ENCODE measurements at places on chromosomes 5 and 9.

DNA sequence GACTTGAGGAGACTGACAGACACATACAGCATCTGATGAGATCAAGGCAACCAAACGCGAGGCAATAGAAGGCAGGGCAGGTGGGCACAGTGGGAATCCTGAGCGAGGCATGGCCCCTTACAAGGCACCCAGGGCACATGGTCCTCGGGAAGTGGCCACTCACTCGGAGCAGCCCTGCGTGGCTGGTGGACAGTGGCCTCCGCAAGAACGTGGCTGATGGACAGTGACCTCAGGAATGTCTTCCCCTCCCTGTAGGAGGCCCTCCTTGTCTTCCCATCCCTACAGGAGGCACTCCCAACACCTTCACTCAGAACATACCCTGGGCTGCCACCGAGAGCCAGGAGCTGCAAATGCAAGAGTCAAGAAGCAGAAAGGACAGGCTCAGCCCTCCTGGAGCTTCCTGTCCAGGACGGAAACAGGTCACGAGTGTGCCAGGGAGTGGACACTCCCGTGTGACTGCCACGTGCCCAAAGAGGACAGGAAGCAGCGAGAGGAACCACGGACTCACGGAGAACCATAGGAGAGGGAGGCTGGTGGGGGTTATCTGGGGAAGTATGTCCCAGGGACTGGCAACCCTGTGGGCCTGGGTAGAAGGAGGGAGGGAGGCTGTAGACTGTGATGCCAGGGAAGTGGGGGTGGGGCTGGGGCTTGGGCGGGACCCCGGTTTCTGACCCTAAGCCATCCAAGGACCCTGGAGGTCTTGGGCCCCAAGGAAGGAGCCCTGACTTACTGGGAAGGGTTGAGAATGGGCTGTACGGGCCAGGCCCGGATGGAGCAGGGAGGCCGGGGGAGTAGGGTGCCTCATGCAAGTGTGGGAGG, 321.9 kb upstream of the IRX4 start:
- DNase-seq = no peak

- no peak for DNase-seq
Observed at GRCh38 chr5:90981177-90981576, 401.9 kb downstream of the ARRDC3 start.

DNA sequence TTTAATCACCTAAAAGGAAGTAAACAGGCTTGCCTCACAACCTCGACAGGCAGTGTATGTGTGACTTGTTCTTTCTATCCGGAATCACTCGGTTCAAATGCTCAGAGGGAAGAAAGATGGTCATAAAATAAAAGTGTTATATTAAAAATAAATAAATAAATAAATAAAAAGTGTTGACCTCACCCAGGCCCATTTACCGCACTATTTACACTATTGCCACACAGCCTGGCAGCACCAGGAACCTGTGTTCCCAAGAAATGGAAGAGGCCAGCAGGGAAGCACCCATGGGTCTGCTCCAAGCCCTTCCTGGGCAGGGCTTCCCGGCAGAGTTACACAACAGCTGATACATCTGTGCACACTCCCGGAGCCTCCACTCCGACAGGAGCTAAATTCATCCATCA, 127.9 kb downstream of the EFNA5 start:
- no peak for DNase-seq

- DNase-seq = no peak
Observed at GRCh38 chr5:54881286-54882005, 103.9 kb downstream of the ESM1 start.

DNA sequence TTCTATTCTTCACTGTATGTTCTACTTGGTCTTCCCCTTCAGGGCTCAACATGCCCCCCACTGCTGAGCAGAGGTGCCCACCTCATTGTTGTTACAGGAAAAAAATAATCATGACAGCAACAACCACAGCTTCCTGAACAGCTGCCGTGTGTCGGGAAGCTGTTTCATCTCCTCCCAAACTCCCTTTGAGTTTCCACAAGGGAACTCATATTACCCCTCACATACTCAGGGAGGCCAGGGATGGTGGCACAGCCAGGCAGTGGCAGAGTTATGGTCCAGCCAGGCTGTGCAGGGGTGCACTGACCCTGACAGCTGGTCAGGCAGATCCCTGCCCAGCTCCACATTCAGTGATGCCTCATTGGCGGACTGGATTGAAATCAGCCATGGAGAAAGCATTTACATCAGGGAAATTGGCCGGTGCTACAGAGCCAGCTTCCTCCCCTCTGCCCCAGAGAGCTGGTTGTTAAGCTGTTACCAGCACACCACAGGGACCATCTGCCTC, 37.3 kb downstream of the SARDH start:
- DNase-seq = no peak

- no peak for DNase-seq
Observed at GRCh38 chr9:88177371-88177770, 39.1 kb upstream of the SPATA31C2 start.

DNA sequence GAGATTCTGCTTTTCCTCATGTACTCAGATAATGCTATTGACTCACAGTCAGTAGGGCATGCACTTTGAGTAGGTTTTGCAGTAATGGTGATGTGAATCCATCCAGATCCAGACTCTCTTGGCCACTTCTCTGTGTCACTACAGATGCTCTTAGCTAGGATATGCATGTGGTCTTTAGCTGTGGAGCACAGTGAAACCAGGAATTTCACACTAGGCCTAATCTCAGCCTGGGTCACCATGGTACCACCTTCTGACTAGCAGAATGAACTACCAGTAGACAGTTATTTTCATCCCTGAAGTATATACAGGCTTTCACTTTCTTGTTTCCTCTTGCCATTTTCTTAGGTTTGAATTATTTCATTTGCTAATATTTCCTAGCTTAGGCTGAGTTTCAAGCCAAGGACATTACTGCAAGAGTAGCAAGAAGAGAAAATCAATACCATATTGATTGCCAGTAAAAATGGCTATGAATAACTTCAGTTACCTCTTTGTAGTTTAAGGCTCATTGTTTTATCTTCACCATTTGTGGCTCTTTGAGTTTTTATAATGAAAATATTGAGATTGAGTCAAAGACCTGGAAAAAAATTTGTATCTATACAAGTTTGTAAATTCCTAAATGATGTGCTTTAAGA, 28.4 kb upstream of the CSNK1G3 start:
- DNase-seq = no peak

DNA sequence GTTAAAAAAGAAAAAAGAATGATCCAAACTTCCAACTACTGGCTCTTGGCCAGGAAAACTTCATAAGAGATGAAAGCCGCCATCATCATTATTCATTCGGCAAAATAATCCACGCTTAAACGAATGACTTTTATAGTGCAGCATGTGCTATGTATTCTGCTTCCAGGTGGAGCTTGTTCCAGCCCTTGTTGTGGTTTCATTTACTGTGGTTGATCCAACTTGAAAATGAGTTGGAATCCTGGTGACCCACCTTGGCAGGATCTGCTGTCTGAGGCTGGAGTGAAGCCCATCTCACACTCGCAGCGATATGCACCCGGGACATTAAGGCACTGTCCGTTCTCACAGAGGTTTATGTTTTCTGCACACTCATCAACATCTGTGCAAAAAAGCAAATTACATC, 209.6 kb downstream of the FBN2 start:
- no peak for DNase-seq

DNA sequence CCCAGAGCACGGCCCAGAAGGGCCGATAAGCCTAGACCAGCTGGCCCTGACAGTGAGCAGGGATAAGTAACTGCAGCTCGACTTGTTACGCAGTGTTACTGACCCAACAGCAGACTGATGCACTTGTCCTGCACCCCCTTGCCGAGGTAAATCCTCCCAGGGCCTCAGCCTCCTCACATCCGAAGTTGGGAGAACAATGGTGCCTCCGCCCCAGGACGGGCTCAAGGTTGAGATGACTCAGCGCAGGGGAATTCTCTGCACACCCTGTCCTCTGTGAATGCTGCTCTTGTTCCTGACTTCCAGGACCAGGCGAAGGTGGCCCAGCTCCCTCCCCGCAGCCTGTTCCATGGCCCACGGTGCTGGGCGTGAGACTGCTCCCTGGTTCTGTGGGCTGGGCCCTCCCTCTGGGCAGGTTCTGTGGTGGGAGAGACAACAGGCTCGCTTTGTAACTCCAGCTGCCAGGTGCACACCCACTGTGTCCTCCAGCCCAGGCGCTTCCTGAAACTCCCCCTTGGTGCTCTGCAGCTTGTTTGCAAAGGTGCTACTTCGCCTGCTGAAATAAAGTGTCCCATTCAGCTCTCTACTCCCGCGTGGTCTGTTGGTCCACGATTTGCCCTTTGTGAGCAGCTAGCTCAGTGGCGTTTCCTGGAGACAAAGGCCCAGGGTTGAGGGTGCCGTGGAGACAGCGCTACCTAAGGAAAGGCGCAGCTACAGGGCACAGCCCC, 40.1 kb upstream of the SLC6A19 start:
- no peak for DNase-seq

GRCh38 chr5:143197260-143197656, 206.2 kb downstream of the NR3C1 start:
- no peak for DNase-seq

DNA sequence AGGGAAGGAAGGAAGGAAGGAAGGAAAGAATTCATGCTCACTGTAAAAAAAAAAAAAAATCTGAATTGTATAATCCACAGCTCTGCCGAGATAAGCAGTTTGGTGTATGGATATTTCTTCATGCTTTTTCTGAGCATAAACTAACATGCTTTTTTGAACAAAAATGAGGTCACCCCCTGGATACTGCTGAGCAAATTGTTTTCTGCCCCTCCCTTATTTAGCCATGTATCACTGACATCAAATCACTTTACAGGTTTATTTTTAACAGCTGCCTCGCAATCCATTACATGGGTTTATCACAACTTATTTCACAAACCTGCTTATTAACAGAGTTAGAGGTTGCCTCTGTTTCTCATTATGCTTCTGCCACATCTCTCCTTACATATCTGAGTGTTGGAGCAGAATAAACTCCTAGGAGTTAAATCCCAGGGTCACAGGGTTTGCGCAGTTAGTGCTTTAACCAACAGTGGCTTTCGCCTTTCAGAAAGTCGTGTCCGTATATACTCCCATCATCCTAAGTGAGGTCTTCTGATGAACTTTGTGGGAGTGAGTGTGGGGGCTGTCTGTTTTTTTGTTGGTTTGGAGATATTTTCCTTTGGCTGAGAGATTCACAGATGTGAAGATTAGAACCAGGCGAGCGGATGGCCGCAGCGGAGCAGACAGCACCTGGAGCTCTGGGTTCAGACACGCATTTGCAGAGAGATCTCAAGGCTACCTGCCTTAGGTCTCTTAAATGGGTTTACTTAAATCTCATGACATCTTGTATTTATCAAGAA, 57.7 kb downstream of the AK8 start:
- DNase-seq = no peak

DNA sequence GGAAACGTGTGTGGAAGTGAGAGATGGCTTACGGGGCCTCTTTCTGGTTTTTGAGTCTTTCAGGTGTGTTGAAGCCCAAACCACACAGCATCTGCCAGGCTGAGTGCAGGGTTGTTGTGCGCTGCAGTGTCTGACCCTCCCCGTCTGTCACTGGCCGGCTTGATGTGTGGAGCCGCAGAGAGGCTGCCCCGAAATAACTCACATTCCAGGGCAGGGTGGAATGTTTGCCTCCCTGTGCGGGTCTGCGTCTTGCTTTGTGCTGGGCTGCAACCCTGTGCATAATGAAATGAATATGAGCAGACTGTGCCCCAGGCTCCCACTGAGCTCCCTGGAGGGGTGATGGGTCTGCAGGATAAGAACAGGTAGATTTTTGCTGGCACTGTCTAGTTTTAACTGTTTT, 9.9 kb upstream of the PLEKHG4B start:
- DNase-seq = no peak

DNA sequence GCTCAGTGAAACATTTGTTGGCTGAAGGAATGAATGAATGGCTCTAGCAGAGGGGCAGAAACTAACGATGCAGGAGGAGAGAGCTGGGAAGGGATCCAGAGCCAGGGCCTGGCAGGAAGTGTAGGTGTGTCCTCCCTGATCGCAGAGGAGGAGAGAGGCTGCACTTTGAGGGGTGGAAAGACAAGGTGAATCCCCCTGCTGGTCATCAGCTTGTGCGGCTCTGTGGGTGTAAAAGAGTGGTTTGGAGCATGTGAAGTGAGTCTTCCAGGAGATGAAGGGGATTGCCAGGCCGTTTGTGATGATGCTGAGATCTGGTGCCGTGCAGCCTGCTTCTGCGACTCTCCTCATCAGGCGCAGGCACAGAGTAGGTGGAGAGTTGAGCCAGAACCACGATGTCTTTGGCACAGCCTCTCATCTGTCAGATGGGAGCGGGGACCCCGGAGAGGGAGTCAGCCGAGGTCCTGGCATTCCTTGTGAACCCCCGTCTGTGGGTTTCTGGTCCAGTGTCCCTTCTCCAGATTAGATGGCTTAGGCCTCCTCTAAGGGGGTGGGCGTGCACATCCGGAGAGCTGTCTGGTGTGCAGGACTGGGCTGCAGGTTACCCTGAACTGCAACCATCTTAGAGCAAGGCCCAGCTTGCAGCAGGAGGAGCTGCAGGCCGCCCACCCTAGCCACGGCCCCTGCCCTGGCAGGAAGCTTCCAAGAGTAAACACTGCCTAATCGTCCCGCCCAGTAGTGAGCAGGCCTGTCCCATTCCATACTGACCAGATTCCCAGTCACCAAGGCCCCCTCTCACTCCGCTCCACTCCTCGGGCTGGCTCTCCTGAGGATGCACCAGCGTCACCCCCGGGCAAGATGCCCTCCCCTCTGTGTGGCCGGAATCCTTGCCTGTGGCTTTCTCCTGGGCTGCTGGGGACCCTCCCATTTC, at the start of gene ADAMTS13:
TSS of gene ADAMTS13 (plus strand) at position 753 of the 928 bp plus-strand sequence. CDS start at position 830, 77 bp downstream.
- no peak for DNase-seq

- no peak for DNase-seq
Observed at GRCh38 chr9:114027863-114028465, 50.1 kb downstream of the AMBP start.

GRCh38 chr5:97181856-97182545, 1.0 kb downstream of the RIOK2 start:
- DNase-seq = no peak
